BJ (cell line): ENCODE measurements at places on chromosomes 1 and 21.

DNA sequence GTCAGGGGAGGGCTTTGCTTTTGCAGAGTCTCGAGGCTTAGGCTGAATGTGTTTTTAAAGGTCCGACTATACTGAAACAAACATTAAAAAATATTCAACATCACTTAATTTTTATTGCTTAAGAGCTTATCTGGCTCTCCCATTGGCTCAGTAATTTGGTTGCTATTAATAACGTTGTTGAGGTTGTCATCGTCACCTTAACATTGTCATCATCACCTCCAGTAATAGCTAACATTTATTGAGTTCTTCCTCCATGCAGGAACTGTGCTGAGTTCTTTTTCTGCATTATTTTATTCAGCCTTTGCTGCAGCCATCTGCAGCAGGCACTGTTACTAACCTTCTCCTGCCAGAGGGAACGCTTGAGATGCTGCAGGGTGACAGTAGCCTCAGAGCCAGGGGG, 40.1 kb downstream of the ADARB1 start:
- DNase-seq, result no peak

DNA sequence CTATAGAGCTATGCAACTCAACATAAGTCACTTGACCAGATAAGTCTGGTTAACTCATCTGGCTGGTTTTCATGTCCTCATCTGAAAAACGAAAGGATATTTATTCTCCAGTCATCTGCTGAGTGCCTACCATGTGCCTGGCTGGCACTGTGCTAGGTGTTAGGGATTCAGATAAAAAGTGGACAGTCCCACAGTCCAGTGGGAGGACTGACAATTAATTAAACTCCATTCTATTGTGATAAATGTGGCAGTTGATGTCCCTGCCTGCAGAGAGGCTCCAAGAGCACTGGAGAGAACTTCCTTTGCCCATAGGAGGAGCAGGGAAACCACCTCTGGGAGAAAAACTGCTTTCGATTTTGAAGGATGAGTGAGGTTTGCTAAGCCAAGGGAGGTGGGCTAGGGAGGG, 5.4 kb downstream of the NUAK2 start:
- DNase-seq, result no peak

- no peak for DNase-seq
Observed at GRCh38 chr1:1889847-1890505, 911 bp downstream of the GNB1 start.

DNA sequence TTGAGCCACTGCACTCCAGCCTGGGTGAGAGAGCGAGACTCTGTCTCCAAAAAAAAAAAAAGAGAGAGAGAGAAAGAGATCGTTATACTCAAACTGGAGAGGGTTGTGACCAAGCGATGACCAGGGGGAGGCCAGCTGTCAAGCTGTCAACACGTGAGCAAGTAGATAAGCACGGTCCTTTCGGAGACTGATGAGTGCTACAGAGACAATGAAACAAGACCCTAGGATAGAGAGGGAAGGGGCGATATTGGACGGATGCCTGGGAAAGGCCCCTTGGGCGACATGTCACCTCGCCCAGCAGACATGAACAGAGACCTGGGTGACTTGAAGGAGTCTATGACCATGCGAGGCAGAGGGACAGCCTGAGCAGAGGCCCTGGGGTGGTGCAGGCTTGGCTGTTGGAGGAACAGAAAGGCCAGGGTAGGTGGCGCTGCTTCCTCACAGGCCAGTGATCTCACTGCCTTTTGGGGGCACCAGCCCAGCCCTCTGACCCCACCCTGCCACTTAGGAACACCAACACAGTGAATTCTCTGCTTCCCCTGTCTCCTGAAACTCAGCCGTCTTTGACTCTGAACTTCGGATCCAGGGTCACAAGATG, 100.8 kb upstream of the IFFO2 start:
- no peak for DNase-seq

DNA sequence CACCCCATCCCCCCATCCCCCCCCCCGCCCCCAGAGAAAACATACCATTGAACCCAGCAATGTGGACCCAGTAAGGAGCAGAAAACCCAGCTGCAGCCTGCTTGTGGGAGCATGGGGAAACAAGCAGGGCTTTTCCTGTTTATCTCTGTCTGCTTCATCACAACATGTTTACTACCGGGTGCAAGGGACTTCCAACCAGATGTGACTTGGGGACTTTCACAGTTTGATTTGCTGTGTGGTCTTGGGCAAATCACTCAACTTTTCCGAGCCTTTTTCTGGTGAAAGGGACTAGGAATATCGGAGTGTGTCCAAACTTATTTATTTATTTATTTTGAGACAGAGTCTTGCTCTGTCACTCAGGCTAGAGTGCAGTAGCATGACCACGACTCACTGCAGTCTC, 3.2 kb downstream of the TMCC2 start:
- DNase-seq, result no peak

DNA sequence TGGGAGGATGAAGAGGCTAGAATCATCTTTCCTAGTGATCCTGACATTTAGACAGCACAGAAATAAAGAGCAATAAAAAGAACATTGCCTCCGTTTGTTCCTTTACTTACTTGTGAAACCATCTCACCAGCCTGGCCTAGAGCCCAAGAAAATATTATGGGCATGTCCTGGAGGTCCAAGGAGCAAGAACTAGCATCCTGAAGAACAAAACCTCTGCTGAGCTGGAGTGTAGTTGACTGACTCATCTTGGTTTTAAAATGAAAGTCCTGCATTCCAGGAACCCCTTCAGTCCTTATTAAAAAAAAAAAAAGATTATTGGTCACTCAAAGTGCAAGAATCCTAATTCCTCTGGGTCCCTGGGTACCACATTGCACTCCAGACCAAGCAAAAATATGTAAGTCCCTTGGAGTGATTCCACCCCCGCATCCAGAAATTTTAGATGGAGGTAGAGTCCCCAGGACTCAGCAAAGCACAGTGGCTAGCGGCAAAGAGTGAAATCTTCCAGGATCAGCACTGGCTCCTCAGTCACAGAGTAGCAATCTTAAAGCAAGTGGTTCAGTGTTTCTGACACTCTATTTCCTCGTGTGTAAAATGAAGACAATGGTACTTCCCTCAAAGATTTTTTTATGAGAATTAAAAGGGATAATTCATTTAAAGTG, 7.0 kb downstream of the SMCP start:
- DNase-seq, result peak; percentile 19

DNA sequence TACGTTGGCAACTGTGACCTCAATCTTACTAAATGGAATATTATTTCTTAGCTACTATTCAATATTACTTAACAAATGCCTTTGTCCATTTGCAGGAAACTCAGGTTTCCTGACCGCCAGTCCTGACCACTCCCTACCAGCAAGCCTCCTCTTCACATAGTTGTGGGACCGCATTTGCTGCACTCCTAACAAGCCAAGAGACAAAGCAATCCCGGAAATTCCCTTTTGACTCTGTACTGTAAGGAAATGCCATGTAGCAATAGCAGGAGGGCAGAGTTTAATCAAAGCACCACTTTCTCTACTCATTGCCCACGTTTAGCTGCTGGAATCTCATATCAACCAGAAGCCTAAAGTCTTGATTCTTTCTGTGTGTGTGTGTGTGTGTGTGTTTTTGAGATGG, 28.1 kb upstream of the ACBD6 start:
- no peak for DNase-seq

GRCh38 chr1:229664133-229664689, 38.2 kb downstream of the URB2 start:
- no peak for DNase-seq

DNA sequence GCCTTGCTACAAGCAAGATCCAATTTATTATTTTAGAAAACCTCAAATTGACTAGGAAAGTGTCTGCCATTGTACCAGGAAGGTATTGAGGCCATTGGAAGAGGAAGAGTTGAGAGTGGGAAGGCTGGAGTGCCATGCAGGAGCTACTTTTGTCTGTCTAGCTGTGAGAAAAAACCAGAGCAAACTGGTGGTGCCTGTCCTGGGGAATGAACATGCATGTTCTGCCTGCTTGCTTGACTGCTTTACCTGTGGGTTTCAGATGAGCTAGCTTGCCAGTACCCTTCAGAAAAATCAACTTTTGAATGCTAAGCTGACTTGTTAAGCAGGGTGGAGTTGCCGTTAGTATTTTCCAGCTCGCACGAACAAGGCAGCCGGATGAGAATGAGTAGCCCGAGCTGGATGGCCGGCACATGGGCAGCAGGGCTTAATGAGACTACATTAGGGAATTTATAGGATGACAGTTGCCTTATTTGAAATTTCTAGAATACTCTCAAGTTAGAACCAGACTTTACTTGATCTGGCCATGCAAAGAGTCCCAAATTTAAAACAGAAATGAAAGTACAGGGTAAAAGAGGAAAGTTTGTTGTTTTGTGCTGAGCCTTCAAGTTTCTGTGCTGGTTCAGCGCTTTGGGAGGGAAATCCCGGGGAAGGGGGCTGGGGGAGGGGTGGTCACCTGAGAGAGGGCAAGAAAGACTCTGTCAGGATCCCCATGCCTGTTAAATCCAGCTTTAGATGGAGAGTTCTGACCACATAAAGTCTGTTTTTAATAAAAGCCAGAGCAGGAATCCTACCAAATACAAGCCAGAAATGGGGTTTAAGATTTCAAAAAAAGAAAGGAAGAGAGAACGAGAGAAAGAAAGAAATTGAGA, 29.6 kb upstream of the C1orf105 start:
- DNase-seq, result peak; percentile 47

- no peak for DNase-seq
Observed at GRCh38 chr21:23101111-23101510, 2102.9 kb downstream of the NCAM2 start.

- DNase-seq, result no peak
Observed at GRCh38 chr1:61392409-61393242, 310.3 kb downstream of the NFIA start.

- no peak for DNase-seq
Observed at GRCh38 chr1:29865051-29865450, 628.7 kb downstream of the PTPRU start.

DNA sequence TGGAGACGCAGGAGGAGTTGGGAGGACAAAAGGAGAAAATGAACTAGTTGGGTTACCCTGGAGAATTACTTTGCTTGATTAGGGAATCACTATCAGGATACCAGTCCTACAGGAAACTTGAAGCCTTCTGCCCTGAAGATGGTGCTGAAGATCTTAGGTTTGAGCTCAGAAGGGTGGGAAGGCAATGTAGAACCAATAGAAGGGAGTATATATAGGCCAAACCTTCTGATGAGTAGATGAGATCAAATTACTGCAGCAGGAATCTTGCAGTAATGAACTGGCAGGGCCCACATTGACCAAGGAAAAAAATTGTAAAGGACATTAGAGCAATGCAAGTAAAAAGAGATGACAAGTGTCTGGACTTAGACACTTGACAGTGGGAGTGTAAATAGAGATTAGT, 116.3 kb upstream of the CACYBP start:
- DNase-seq, result peak; percentile 1

DNA sequence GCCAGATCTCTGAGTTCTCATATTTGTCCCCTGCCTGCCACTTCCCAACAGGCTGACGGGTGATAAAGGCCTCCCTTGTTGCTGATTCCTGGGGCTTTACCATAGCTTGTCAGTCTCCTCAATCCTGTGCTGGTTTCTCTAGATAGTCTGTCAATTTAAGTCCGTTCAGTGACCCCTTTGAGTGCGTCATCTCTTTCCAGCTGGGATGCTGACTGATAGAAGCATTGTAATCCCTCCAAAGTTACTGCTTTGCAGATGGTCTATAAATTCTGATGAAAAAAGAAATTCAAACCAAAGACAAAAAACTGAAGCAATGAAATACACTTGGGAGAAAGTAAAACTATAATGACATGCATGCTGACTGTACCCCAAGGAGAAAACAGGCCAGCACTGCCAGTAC, 28.3 kb downstream of the RHOU start:
- DNase-seq, result no peak

- DNase-seq, result no peak
Observed at GRCh38 chr1:197998110-197998509, 80.9 kb downstream of the LHX9 start.

- peak; percentile 35 for DNase-seq
Observed at GRCh38 chr1:164637461-164638375, 78.7 kb downstream of the PBX1 start.

- DNase-seq, result peak; percentile 29
Observed at GRCh38 chr1:19169642-19170041, 40.4 kb downstream of the UBR4 start.

GRCh38 chr1:116133696-116134475, 22.7 kb downstream of the MAB21L3 start:
- DNase-seq, result no peak

DNA sequence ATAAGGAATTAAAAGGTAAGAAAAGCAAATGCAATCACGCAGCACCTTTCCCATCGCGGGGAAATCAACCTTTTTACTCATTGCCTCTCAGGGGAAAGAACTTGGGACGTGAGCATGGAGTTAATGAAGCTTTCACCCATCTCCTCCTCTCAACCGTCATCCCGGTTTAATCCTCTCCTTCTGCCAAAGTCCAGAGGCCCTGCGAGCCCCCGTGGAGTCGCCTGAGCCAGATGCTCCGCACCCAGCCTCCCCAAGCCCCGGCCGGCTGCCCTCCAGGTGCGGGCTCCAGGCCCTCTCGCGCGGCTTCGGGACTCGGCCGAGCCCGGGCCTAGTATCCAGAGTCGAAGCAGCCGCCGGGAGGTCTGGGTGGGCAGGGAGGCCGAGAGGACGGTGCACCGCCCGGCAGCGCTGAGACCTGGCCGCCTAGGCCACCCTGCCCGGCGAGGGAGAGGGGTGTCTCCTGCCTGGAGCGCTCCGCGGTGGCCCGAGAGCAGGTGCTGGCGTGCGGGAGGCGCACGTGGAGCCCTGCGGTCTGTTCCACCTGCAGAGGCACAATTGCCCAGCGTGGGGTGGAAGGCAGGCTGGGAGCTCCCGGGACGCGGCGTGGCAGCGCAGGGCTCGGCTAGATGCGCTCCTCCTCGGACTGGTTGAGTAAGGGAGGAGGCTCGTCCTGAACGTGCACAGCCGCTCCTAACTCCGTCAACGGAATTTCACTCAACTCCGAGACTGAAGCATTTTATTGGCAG, 218.5 kb downstream of the SDCCAG8 start:
- no peak for DNase-seq

DNA sequence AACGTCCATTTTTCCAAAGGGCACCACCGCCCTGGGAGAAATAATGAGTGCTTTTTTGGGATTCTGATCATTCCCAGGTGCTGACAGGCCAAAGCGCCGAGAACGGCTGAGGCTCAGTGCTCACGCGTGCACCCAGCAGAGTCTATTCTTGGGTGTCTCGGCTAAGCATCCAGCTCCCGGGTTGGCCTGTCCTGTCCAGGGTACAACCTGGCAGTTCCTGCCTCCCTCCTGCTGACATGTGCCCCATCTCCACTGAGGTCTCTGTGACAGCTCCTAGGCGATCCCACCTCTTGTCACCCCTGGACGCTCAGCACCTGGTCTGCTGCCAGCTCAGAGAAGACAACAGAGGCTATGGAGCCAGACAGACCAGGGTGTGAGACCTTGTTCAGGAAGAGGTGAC, 684.5 kb downstream of the PTPRU start:
- DNase-seq, result no peak

- DNase-seq, result no peak
Observed at GRCh38 chr21:15692711-15693110, 37.1 kb upstream of the USP25 start.
